ENCODE measurements at places on chromosomes 1 and 21. TPM values are rescaled to one million over a fixed set of nuclear protein-coding genes. Genes with fewer than 3 reads are reported as not detected.

GNAT2 gene
- polyA plus RNA-seq = not detected

SDC3 gene
- polyA plus RNA-seq = 6.0 TPM

ADCY10 gene
- polyA plus RNA-seq = 0.12 TPM

RGS16 gene
- polyA plus RNA-seq = 102 TPM

CDC20 gene
- polyA plus RNA-seq = not detected

SDHC gene
- polyA plus RNA-seq = 72.3 TPM

SPRR3 gene
- polyA plus RNA-seq = not detected

LINGO4 gene
- 115 TPM for polyA plus RNA-seq
